ENCODE measurements at places on chromosomes 7 and 10.

- no peak for DNase-seq
Measured at GRCh38 chr10:119222537-119222936, 15.2 kb downstream of the GRK5 start.

- no peak for DNase-seq
Measured at GRCh38 chr7:11450281-11450680, 381.7 kb downstream of the THSD7A start.

- no peak for DNase-seq
Measured at GRCh38 chr7:24531255-24531654, 42.0 kb upstream of the PALS2 start.

GRCh38 chr7:106775552-106775936, 89.5 kb upstream of the PIK3CG start:
- no peak for DNase-seq

GRCh38 chr10:93235686-93236085, 162.0 kb downstream of the CYP26A1 start:
- DNase-seq: no peak

- no peak for DNase-seq
Measured at GRCh38 chr10:30231071-30231652, 117.9 kb downstream of the MTPAP start.

DNA sequence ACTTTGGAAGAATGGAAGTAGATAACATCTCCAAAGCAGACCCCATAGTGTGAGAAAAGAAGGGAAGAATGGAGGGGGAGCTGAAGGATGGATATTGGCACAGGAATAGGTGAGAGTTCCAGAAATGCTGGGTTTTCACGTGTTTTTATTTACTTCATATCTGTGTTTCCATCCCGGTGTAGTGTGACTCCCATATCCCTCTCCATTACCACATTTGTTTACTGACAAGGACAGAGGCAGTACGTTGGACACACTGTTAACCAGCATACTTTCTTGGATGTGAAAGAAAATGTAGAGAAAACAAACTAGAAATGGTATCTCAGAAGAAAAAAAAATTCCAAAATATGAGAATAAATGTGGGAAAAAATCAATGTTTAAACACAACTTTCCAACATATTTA, 124.4 kb upstream of the PFKP start:
- no peak for DNase-seq

GRCh38 chr10:80442879-80443278, 11.2 kb upstream of the TSPAN14 start:
- DNase-seq: no peak

DNA sequence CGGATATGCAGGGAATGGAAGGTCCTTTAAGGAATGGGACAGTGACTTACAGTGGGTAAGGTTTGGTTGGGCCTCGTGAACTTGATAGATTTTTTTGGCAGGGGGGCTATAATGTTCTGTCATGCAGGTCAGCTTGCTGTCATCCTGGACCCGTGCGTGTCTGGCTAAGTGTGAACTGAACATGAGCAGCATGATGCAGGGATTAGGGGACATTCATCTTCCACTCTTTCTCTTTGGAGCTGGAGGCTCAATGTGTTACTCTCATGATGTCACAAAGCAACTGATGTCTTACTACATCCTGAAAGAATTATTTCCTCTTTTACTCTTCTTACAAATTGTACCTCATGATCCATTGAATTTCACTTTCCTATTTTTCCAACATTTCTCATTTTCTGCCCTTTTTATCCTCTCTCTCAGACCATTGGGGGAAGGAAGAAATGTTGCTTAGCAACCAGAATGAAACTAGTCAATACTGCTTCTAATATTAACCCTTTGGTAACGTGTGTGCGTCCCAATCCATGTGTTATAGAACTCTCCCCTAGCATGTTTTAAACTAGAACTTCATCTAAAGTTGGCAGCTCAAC, 549.1 kb downstream of the LRMDA start:
- no peak for DNase-seq

GRCh38 chr10:69445041-69445440, 6.2 kb upstream of the TSPAN15 start:
- DNase-seq: no peak

GRCh38 chr10:69656742-69657269, 26.8 kb downstream of the FAM241B start:
- DNase-seq: no peak

DNA sequence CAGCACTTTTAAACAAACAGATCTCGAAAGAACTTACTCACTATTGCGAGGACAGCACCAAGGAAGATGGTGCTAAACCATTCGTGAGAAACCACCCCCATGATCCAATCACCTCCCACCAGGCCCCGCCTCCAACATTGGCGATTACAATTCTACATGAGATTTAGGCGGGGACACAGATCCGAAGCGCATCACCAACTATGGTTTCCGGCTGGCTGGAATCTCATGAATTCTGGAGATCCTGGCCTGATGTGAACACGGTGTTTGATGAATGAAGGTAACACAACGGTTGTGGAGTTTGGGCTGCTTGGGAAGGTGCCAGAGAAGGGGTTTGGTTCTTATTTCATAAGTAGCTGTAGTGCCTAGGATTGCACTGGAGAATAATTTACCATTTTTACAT, 216.7 kb downstream of the EMX2 start:
- DNase-seq: no peak

Measured in activated naive CD8-positive, alpha-beta T cell treated with anti-CD3 and anti-CD28 coated beads, Interleukin-2, amount 50 U/mL, for 16 hours (primary cell).